ENCODE measurements at places on chromosomes 12 and 14.
A peak's percentile ranks its signal among the peaks of the same experiment; 100 is the strongest.

GRCh38 chr14:51677266-51677665 lies 25.6 kb downstream of the FRMD6 start:
- no peak overlapping the region for H3K4me3 ChIP-seq
- H3K27me3 ChIP-seq, result no peaks in the 10 kb centered on the region
- no peak for DNase-seq
- H3K36me3 ChIP-seq, result no peaks in the 10 kb centered on the region
- no peak overlapping the region for H3K27ac ChIP-seq
- H3K4me1 ChIP-seq, result no peaks in the 10 kb centered on the region

DNA sequence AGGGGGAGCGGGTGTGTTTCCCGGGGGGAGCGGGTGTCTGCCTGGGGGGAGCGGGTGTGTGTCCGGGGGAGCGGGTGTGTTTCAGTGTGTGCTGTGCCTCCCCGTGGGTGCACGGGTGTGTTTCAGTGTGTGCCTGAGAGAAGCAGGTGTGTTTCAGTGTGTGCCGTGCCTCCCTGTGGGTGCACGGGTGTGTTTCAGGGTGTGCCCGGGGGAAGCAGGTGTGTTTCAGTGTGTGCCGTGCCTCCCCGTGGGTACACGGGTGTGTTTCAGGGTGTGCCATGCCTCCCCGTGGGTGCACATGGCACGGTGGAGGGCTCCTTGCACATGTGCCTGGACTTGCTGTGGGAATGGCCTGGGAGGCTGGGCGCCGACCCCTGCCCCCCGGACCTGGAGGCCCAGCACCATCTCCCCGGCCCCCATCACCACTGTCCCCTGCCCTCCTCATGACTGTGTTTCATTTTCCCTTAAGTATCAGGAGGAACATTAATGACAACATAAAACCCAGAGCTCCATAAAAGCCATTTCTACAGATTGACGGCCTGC lies 38.7 kb downstream of the FBRSL1 start:
- no peaks in the 10 kb centered on the region for H3K4me1 ChIP-seq
- H3K27ac ChIP-seq, result no peak overlapping the region
- peaks cover 31% of the 10 kb centered on the region for H3K36me3 ChIP-seq
- H3K27me3 ChIP-seq, result no peaks in the 10 kb centered on the region
- H3K4me3 ChIP-seq, result no peak overlapping the region
- DNase-seq, result no peak

GRCh38 chr14:91780452-91780851 lies 48.6 kb upstream of the CATSPERB start:
- H3K36me3 ChIP-seq, result peaks cover 23% of the 10 kb centered on the region
- no peak overlapping the region for H3K27ac ChIP-seq
- no peaks in the 10 kb centered on the region for H3K27me3 ChIP-seq
- H3K4me1 ChIP-seq, result no peaks in the 10 kb centered on the region

DNA sequence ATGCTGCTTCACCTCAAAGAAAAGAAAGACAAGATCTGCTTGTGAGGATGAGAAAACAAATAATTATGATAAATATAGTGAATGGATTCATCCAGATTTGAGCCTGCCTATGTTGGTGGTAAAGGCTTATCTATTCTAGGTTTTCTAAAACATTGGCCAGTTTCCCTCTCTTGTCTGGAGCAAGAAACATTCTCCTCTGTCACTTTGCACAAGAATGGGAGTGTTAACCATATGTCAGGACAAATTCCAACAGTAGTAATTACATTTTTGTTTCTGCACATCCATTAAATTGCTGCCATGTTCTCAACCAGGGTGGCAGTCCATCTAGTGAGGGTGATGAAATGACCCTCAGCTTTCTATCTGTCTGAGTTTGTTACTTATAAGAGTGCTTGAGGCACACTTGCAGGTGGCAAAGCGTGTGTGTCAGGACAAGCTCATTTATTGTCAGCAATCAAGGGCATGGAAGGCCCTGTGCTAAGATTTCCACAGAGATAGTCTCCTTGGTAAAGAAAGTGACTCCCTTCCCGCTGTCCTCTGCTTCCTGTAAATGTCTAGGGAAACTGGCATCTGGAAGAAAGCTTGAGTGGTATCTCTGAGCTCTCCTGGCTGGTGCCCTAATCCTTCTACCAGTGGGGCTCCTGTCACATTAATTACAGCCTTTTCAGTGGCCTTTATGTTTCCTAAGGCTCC lies 502.1 kb upstream of the FLRT2 start:
- no peaks in the 10 kb centered on the region for H3K36me3 ChIP-seq
- H3K27me3 ChIP-seq, result no peaks in the 10 kb centered on the region
- H3K4me1 ChIP-seq, result no peaks in the 10 kb centered on the region
- DNase-seq, result no peak
- no peak overlapping the region for H3K27ac ChIP-seq
- H3K4me3 ChIP-seq, result no peak overlapping the region

DNA sequence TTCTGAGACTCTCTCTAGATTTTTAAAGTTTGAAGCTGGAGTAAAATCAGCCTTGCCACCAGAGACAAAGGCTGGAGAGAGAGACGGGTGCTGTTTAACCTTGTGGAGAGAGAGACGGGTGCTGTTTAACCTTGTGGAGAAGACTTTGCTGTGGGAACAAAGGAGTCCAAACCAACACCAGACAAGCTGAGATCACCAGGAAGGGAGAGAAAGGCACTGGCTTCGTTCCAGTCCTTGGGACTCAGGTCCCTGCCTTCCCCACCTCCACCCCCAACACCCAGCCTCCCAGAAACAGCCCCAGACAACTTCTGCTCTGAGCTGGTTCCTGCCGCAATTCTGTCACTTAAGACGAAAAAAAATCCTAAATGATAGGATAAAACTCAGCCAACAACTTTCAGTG lies 1389.3 kb downstream of the AACS start:
- H3K36me3 ChIP-seq, result no peaks in the 10 kb centered on the region
- no peak for DNase-seq
- H3K27me3 ChIP-seq, result no peaks in the 10 kb centered on the region
- no peaks in the 10 kb centered on the region for H3K4me1 ChIP-seq
- H3K27ac ChIP-seq, result no peak overlapping the region
- H3K4me3 ChIP-seq, result no peak overlapping the region

GRCh38 chr12:112362310-112362709 lies 19.9 kb downstream of the HECTD4 start:
- no peaks in the 10 kb centered on the region for H3K27me3 ChIP-seq
- H3K36me3 ChIP-seq, result no peaks in the 10 kb centered on the region
- DNase-seq, result no peak
- H3K4me3 ChIP-seq, result no peak overlapping the region

DNA sequence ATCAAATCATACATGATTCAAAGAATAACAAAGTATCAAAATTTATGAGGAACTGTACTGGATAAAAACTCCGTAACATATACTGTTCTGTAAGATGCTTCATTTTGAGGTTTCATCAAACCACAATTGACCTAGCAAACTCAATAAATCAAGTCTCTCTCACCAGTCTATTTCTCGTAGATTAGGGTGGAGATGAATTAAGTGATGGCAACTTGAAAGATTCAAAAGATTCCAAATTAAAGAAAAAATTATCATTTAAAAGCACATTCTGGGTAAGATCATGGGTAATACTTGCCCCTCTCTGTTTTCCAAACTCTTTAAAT lies 74.4 kb downstream of the PAPLN start:
- no peak overlapping the region for H3K4me3 ChIP-seq
- H3K36me3 ChIP-seq, result no peaks in the 10 kb centered on the region
- no peak overlapping the region for H3K27ac ChIP-seq
- H3K27me3 ChIP-seq, result no peaks in the 10 kb centered on the region
- no peak for DNase-seq
- H3K4me1 ChIP-seq, result no peaks in the 10 kb centered on the region

GRCh38 chr12:62604871-62605270 lies 138.2 kb downstream of the MON2 start:
- no peak for DNase-seq
- peaks cover 5% of the 10 kb centered on the region for H3K4me1 ChIP-seq
- no peak overlapping the region for H3K27ac ChIP-seq
- peak overlapping the region; percentile 97 for H3K4me3 ChIP-seq
- H3K27me3 ChIP-seq, result no peaks in the 10 kb centered on the region

GRCh38 chr12:89697296-89697695 lies 11.3 kb downstream of the ATP2B1 start:
- H3K4me1 ChIP-seq, result no peaks in the 10 kb centered on the region
- no peaks in the 10 kb centered on the region for H3K27me3 ChIP-seq
- H3K27ac ChIP-seq, result no peak overlapping the region
- H3K4me3 ChIP-seq, result no peak overlapping the region
- H3K36me3 ChIP-seq, result no peaks in the 10 kb centered on the region
- no peak for DNase-seq

GRCh38 chr14:68271913-68272391 lies 452.4 kb downstream of the RAD51B start:
- H3K36me3 ChIP-seq, result no peaks in the 10 kb centered on the region
- H3K27me3 ChIP-seq, result no peaks in the 10 kb centered on the region
- H3K27ac ChIP-seq, result no peak overlapping the region

GRCh38 chr12:4824380-4824779 lies 85.3 kb upstream of the KCNA1 start:
- no peak for DNase-seq
- no peak overlapping the region for H3K27ac ChIP-seq
- no peaks in the 10 kb centered on the region for H3K36me3 ChIP-seq
- H3K27me3 ChIP-seq, result no peaks in the 10 kb centered on the region

GRCh38 chr14:102140027-102140749 lies 491 bp downstream of the WDR20 start:
- H3K4me3 ChIP-seq, result peak overlapping the region; percentile 99
- H3K27ac ChIP-seq, result peak overlapping the region; percentile 85
- peaks cover 21% of the 10 kb centered on the region for H3K4me1 ChIP-seq
- no peaks in the 10 kb centered on the region for H3K27me3 ChIP-seq
- H3K36me3 ChIP-seq, result no peaks in the 10 kb centered on the region

DNA sequence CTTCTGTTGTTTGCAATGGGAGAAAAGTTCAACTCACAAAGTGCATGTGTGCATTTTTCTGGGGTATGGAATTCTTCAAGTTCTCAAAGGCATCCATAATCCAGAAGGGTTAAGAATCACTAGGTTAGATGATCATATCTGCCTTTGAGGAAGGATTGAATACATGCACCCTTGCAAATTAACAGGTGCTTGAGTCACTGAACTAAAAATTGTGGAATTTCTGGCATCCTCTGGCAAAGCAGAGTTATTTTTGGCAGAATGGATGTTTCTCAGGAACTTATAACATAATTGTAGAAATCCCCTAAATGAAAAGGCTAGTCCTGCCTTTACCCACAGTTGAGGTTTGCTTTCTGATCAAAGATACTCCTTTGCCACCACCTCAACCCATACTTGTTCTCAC lies 136.5 kb upstream of the DYRK2 start:
- DNase-seq, result no peak
- H3K4me1 ChIP-seq, result no peaks in the 10 kb centered on the region
- H3K27ac ChIP-seq, result no peak overlapping the region
- H3K27me3 ChIP-seq, result no peaks in the 10 kb centered on the region
- H3K36me3 ChIP-seq, result no peaks in the 10 kb centered on the region

GRCh38 chr14:21227981-21228380 lies 41.3 kb downstream of the HNRNPC start:
- H3K27me3 ChIP-seq, result no peaks in the 10 kb centered on the region
- H3K4me1 ChIP-seq, result no peaks in the 10 kb centered on the region
- H3K4me3 ChIP-seq, result no peak overlapping the region
- H3K27ac ChIP-seq, result no peak overlapping the region
- no peak for DNase-seq
- peaks cover 88% of the 10 kb centered on the region for H3K36me3 ChIP-seq

DNA sequence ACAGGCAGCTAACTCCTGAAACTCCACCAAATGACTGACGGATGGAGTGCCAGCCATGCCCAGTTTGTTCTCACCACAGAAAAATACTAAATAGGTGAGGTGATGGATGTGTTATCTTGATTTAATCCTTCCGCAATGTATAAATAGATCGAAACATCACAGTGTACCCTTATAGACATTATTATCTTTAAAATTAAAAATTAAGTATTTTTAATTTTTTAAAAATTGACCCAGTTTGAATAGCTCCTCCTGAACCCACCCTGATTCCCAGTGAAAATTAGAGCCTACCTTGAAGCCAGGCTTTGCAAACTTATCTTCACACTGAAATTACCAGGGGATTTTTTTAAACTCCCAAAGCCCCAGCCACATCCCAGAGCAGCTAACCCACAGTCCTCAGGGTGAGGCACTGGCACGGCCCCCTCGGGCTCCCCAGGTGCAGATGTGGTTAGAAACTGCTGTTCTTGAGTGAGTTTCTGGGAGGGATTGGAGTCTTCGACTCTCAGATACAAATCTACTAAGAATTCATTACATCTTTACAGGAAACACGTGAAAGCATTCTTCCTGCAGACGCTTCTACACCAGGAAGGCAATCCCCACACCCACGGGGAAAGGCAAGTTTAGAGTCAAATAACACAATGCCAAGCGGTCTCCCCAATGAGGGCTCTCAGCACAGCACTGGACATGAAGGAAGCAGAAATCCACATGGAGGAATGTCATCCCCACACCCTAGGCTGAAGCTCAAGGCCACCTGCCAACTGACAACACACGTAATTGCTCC lies 126.4 kb downstream of the RIMBP2 start:
- no peaks in the 10 kb centered on the region for H3K27me3 ChIP-seq
- no peak overlapping the region for H3K4me3 ChIP-seq
- H3K27ac ChIP-seq, result no peak overlapping the region
- H3K4me1 ChIP-seq, result no peaks in the 10 kb centered on the region

DNA sequence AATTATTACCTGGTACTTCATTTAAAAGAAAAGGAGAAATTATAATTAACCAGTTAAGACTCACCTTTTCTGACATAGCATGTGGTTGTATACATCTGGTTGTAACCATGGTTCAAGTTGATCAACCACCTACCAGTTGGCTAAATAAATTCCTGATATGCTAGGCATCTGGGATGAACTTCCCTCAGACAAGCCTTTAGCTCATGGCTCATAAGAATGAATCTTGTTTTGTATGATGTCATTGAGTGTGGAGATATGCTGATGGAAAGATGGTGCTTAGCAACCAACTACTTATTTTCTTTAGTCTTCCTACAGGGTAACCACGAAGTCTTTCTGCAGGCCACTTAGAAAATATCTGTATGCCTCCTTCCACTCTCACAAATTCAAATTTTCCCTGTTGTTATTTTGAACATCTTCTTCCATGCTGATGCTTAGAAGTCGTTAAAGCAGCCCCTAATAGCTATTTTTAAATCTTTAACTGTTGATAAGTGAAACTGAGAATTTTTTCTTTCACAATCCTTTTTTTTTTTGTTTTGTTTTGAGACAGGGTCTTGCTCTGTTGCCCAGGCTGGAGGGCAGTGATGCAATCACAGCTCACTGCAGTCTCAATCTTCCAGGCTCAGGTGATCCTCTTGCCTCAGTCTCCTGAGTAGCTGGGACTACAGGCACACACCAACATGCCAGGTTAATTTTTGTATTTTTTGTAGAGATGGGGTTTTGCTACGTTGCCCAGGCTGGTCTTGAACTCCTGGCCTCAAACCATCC lies 51.9 kb upstream of the PTHLH start:
- no peaks in the 10 kb centered on the region for H3K27me3 ChIP-seq
- H3K27ac ChIP-seq, result no peak overlapping the region

- no peak for DNase-seq
- H3K4me1 ChIP-seq, result no peaks in the 10 kb centered on the region
- no peaks in the 10 kb centered on the region for H3K27me3 ChIP-seq
- no peak overlapping the region for H3K4me3 ChIP-seq
- no peaks in the 10 kb centered on the region for H3K36me3 ChIP-seq
Observed at GRCh38 chr12:130988751-130989150, 35.0 kb downstream of the ADGRD1 start.
